ENCODE measurements at places on chromosomes 1 and 21.

DNA sequence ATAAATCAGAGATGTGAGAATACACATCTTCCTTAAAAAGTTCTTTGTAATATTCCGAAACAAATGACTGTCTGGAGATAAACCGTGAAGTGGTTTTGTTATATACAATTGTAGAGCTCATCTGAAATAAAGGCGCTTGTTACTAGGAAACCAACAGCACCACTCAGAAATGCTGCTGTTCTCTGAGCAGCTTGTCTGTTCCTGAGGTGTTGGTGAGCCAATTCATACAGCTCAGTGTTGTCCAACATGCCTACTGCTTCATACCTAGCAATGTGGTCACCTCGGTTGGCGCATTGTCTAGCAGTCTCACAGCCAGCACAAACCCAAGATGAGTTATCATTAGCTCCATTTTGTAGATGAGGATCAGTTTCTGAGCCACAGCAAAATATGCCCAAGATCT lies 44.4 kb downstream of the GFI1 start:
- no peak for DNase-seq

DNA sequence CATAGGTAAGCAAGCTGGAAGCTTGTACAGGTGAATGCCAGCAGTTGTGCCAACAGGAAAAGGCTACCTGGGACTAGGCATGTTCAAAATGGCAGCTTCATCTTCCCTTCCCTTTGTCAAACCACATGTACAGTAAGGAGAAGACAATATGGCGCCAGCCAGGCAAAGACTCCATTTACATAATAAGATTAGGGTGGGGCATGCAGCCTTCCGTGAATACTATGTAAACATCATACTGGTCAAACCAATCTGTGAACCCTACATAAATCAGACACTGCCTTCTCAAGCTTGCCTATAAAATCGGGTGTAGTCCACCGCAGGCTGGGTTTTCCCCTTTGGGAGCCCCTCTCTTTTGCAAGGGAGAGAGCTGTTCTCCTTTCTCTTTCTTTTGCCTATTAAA lies 24.6 kb downstream of the ATF3 start:
- no peak for DNase-seq

DNA sequence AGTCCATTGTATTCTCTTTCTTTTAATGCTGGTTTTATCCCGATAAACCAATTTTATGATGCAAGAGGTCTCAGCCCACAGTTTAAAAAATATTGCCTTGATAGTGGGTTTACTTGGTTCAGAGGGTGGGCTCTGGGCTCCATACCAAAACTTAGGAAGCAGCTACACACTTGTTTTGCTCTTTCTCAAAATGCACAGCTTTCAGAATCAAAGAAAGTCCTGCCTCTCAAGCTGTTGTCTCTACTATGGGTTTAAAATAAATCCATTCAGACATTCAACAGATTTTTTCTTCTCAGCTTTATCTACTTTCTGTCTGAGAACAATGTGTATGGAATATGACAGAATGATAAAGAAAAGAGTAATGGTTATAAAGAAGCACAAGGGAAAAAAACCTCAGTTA lies 14.8 kb upstream of the HHAT start:
- DNase-seq, result no peak

DNA sequence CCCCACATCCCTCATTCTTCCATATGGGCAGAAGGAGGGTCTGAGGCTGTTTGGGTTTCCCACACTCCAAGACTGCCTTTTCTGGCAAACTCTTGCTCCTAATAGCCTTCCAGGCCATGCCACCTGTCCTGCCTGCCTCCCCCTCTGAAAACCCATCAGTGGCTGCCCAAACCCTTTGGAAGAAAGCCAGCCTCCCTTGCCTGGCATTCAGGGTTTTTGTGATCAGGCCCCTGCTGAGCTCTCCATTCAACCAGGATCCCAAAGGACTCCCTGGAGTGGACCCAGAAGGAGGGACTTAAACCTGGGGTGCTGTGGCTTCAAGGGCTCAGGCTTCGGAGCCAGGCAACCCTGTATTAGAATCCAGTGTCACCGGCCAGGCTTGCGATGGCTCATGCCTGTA lies 4.2 kb upstream of the GUCA2A start:
- no peak for DNase-seq

DNA sequence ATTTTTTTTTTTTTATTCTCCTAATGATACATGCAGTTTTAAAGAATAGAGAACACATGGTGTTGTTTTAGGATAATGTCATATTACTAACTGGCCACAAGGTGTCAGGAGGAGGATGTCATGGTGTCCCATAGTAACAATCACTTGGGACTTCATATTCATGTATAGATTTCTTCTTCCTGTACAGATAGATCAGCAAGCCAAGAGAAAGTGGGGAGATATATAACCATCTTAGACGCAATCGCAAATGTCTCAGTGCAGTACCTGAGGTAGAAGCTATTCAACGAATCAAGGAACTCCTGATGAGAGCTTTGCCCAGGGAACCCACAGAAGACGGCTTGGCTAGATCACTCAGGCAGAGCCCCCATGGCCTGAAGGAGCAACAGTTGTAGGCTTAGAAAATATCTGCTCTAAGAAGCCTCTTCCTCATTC lies 12.3 kb downstream of the OR2T11 start:
- peak; percentile 27 for DNase-seq

DNA sequence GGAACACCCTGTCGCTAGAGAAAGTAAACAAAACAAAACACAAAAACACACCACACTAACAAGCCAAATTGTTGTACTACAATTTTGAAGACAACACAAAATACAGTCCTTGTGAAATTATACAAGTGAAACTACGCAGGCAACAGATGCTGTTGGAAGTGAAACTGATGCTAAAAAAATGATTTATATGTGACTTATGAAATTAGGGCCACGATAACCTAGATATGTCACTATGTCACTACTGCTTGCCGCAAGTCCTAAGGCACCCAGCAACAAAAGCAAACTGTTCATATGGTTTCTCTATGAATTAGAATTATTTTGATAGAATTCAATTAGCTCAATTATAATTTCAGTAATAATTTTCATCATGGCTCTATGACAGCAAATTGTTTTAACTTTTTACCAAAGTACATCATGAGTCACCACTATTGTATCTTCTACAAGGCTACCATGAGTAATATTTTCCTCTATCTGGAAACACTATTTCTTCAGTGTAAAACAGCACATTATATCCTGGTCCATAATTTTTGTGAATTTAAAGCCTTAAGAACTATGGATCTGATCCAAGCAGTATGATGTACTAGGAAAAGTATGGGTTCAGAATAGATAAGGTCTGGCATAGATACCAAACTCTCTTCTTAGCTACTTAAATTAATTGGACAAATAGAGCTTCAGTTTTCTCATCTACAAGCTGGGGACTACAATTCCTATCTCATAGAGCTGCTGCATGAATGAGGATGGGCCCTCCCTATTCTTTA lies 216.3 kb downstream of the COL11A1 start:
- DNase-seq, result no peak

DNA sequence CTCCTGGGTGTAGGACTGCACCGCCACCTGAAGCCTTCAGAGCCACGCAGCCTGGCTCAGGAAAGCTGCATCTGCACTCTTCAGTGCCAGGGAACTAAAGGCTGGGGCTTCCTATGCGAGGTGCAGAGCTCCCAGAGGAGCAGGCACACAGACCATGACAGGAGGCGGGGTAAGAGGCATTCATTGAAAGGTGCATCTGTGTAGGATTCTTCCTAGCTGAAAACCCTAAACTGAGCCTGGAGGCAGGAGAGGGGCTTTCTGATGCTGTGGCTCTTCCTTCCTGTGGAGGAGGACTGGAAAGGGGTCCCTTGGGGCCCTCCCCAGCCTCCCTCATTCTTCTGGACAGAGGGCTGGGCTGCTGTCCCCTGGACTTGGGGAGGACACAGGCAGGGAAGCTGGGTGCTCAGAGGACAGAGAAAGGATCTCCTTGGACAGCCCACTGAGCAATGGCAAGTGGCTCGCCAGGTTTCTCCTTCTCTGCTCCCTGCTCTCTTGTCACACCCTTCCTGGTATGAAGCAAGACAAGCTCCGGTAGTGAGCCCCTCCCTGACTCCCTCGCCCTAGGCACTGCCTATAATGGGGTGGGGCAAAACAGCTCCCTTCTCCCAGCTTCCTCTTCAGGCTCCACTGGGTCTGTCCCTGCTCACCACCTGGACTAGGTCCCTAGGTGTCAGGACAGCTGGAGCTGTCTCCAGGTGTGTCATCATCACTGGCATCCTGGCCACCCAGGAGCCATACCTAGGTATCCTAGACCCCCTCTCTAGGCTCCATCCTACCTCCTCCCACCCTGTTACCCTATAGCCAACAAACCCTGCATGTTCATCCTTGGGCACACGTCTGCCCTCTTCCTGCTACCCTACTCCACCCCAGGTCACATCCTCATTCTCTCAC lies 20.0 kb downstream of the S100A6 start:
- no peak for DNase-seq

DNA sequence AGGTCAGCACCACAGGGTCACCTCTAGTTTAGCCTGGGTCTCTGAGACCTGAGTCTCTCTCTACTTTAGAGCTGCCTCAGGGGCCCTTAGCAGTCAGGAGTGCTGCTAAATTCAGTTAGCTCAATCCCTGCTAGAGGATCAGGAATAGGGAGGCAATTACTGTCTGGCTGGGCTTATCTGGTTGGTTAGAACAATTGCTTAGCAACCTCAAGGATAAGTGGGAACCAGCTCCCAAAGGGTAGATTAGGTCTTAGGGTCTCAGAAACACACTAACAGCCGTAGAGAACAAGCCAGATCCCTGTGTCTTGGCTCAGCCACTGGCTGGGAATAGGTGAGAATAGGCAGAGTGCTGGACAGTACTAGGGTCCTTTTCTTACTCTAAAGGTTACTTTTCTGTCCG lies 7.7 kb downstream of the PM20D1 start:
- DNase-seq, result no peak

DNA sequence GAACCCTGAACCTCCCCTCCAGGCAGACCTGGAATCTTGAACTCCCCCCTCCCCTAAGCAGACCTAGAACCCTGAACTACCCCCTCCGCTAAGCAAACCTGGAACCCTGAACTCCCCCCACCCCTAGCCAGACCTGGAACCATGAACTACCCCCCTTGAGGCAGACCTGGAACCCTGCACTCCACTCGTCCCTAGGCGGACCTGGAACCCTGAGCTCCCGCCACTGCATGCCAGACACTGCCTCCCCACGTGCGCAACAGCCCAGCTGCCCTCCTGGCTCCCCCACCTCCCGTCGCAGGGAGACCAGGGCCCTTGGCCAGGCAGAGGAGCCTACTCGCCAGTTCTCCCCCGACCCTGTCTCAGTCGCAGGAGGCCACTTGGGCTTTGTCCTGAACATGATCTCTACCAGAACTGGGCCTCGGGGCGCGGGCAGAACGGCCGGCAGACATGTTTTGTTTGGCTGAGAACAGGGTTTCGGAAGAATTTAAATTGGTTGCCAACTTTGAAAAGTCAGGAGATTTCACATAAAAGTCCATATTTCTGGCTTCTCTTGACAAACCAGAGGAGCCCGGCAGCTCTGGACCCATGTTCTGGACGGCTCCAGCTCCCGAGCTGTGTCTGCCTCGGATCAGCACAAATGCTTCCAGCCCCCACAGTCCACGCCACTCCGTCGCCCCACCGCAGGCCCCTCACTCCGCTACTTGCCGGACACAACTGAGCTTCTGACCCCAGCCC lies 9.2 kb upstream of the PLEKHG5 start:
- DNase-seq, result no peak

- no peak for DNase-seq
Measured at GRCh38 chr1:109817881-109818270, 54.2 kb upstream of the EPS8L3 start.

- DNase-seq, result peak; percentile 82
Measured at GRCh38 chr1:1779691-1780597, 1.7 kb upstream of the NADK start.

Data from activated CD4-positive, alpha-beta T cell treated with anti-CD3 and anti-CD28 coated beads, Interleukin-2, amount 10 ng/mL, durations not matched to agents 7 days and 5 days (primary cell).